NCI-H510A (cell line): ENCODE measurements at places on chromosomes 6 and 20.

DNA sequence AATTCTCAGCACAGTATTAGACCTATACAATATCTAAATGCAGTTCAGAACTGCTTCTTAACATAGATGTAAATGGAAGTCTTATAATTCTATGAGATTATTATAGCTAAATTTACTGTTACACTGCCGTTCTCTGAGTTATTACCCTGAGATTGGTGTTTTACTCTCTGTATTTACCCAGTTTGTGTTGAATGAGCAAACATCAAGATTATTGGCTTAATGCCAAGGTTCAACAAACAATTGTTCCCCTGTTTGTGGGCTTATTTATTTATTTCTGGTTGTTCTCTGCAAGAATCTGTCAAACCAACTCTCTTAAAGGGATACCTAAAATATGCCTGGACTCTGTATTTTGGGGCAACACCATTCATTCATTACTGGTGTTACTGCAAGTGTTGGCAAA lies 5.2 kb upstream of the STMND1 start:
- DNase-seq: no peak

DNA sequence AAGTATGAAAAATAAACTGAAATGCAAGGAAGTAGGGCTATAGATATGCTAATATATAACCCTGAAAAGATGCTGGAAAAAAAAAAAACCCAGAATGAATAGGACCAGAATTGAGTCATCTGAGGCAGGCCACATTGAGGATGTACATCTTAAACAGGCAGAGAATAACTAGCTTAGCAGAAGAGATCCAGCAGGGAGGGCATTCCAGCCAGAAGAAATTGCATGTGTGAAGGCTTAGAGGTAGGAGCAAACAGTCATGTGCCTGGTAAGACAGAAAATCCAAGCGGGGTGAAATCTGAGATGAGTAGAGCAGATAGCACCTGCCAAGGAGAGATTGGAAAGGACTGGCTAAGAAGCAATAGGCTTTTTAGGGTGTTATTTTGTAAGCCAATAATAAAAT lies 2.6 kb downstream of the COL19A1 start:
- DNase-seq: no peak

DNA sequence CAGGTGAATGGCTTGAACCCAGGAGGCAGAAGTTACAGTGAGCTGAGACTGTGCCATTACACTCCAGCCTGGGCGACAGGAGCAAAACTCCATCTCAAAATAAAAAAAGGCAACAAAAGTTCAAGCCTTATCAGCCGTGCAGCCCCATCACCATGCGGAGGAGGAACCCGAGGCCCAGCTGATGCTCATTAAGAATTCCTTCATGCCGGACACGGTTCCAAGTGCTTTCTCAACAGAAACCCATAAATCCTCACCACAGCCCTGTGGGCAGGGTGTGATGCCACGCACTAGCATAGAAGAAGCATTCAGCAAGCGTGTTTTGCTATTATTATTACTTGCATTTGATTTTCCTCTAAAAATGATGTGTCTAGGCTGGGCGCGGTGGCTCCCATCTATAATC lies 56.3 kb downstream of the PREX1 start:
- no peak for DNase-seq

GRCh38 chr6:127894051-127894450 lies 6.8 kb downstream of the THEMIS start:
- no peak for DNase-seq

DNA sequence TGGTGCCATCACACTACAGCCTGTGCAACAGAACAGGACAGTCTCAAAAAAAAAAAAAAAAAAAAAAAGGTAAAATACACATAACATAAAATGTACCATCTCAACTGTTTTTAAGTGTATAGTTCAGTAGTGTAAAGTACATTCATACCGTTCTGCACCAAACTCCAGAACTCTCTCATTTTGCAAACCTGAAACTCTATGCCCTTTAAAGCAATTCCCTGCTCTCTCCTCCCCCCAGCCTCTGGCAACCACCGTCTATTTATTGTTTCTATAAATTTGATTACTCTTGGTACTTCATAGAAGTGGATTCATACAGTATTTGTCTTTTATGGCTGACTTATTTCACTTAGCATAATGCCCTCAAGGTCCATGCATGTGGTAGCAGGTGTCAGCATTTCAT lies 12.9 kb downstream of the RIPOR2 start:
- DNase-seq: no peak

DNA sequence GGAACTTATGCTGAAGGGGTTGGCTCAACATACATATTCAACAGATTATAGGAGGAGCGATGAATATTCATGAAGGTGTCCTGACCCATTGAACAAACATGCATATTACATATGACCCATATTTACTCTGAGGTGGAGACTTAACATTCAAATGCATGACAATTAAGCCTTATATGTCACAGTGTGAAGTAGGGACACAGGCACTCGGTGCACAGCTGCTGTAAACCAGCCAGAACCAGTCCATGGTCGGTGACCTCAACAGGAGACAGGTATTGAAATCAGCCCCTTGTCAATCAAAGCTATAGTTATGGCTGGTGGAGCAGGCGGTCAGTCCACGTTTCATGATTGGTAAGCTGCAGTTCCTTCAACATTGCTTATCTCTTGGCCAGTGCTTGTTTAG lies 347.3 kb downstream of the THBS2 start:
- DNase-seq: no peak

GRCh38 chr6:52081237-52081636 lies 6.2 kb downstream of the PKHD1 start:
- DNase-seq: no peak

DNA sequence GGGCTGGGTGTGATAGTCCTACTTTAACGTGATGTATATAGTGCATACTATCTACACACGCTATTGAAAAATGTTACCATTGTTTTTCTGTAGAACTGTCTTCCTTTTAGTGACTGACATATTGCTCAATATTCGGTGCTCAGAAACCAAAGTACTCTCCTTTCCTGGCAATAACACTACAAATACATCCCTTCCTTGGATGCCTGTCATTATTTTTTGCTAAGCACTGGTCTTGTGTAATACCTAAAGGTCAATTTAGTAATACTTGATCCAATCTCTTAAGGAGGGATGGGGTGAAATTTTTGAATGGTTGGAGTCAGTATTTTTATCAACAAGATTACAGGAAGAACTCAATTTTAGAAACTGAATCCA lies 23.9 kb downstream of the CNR1 start:
- no peak for DNase-seq

GRCh38 chr20:55160996-55161395 lies 685.6 kb downstream of the DOK5 start:
- no peak for DNase-seq

DNA sequence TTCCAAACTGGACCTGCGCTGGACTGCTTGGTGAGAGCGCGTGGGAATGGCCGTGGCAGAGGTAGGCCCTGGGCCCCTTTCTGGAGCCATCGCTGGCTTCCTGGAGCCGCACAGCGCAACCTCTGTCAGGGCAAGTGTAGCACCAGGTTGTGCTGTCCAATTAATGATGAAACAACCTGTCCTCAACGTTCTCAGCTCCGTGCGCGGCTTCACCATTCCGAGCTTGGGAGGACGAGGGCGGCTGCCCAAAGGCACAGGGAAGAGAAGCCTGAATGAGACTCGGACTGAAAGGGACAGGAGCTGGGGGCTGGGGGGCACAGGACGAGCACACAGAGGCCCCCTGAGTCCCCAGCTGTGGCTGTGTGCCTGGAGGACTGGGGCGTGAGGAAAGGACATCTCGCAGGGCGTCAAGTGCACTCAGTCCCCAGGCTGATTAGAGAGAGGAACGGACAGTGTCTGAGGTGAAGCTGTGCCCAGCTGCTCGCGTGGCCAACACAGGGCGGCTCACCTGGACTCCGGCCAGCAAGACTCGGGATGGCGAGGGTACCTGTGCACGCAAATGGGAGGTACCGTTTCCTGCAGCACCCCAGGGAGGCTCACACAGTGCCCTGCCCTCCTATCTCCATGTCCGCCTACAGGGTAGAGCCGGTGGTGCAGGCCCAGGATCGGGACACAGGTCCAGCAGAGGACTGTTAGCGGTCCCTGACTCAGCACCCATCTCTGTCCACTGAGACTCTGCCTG lies 403.3 kb downstream of the TAF4 start:
- DNase-seq: no peak

DNA sequence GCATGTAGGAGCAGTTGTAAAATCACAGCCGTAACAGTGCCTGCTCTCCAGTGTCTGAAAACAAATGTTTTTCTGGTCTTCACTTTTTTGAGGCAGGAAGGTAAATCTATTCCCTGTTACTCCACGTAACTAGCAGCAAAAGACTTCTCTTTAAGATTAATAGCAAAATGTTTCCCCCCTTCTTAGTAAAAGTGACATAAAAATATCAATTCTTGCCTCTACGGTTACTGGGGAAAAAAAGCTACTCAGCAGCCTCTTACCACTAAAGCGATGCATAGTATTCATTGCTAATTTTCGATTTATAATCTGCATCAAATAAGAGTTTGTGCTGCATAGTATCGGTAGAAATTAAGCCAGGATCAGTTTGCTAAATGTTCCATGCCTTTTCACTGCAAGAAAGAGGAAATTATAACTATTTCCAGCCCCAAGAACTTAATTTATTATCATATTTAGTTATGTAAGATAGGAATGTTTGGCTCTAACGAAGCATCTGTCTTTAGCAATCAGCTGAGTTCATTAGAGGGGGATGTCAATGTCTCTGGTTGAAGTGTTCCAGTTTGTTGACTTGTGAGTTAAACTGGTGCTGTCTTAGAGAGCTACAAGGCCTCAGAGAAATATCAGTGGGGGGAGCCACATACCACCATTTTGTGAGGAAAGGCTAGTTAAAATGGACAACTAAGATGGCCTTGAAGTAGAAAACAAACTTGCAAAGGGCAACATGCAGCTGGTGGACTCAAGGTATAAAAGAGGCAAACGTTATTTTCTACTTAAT lies 617 bp upstream of the TSPYL1 start:
- DNase-seq: no peak

DNA sequence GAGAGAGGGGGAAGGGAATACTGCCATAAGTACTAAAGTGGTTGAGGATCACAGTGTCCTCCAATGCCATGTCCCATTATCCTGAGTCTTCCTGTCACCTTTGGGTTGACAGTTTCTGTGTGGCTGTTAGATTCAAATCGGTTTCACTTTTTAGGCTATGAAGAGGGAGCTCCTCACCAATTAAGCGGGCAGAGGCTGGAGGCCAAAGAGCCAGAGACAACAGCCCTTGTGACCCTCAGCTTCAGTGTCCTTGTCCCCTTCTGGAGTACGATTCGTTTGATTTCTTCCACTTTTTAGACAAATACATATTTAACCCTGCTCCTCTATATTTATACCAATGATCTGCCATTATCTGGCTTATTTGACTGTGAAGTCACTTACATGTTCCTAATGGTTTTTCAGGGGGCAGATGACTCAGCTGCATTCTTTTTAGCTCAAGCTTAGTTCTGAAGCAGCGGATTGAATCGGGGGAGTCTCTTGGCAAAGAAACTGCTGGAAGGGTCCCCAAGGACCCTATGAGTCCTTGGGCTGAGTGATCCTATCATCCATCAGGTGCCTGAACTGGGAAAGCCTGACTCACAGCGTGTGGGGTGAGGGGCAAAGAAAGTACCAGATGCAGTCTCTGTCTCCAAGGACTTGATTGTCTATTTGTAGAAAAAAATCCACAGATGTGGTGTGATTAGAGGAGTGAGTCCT lies 18.2 kb downstream of the FERMT1 start:
- no peak for DNase-seq

GRCh38 chr6:152637296-152638047 lies at the start of gene SYNE1:
SYNE1 (minus strand) TSS chr6:152637362; CDS start chr6:152628331, 9,031 bp downstream.
- DNase-seq: no peak

- DNase-seq: no peak
Measured at GRCh38 chr6:17149571-17149970, 47.7 kb downstream of the STMND1 start.

- DNase-seq: no peak
Measured at GRCh38 chr6:88459189-88459588, 293.0 kb upstream of the CNR1 start.

GRCh38 chr20:36645353-36645752 lies 643 bp downstream of the SLA2 start:
- DNase-seq: no peak

DNA sequence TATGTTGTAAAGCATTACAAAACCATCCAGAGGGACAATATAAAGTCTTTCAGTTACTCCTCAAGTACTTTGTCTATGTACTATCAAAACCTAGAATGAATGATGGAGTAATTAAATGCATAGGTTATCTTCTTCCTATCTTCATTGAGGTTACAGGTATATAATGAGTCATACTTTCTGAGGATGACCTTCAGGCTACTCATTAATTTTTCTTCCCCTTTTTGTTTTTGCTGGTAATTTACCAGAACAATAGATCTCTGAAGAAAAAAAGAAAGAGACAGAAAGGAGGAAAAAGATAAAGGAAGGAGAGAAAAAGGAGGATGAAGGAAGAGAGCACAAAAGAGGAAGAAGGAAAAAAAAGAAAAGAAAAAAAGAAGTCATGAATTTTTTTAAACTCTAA lies 398.4 kb downstream of the TBC1D32 start:
- no peak for DNase-seq

GRCh38 chr6:148747471-148748165 lies 788 bp downstream of the UST start:
- peak; percentile 56 for DNase-seq

- DNase-seq: no peak
Measured at GRCh38 chr20:41348430-41349172, 8.0 kb downstream of the LPIN3 start.

GRCh38 chr6:138795809-138796603 lies at the start of gene ECT2L:
ECT2L (plus strand) TSS chr6:138796087; CDS start chr6:138813275, 17,188 bp downstream.
- DNase-seq: peak; percentile 65

GRCh38 chr6:99282479-99283062 lies 66.9 kb downstream of the FAXC start:
- no peak for DNase-seq

DNA sequence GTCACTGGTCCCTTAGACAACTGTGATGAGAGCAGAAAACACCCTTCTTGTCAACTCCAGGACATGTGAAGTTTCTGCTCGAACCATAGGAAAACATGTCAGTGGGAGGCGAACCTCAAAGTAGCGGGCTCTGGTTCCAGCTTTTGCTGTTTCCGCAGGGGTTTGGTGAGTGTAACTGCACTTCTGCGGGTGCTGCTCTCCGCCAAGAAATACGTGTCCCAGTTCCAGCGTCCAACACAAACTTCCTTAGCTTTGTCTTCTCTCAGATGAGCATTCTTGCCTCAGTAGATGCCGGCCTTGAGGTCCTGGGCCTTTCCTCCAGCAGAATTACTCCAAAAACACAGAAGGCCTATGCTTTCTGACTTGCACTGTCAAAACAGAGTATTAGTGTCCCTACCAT lies 156.3 kb downstream of the FNDC1 start:
- DNase-seq: no peak
